ENCODE measurements at places on chromosomes 3 and 15.

GRCh38 chr3:179991883-179992282 lies 44.9 kb downstream of the PEX5L start:
- no peak for DNase-seq

DNA sequence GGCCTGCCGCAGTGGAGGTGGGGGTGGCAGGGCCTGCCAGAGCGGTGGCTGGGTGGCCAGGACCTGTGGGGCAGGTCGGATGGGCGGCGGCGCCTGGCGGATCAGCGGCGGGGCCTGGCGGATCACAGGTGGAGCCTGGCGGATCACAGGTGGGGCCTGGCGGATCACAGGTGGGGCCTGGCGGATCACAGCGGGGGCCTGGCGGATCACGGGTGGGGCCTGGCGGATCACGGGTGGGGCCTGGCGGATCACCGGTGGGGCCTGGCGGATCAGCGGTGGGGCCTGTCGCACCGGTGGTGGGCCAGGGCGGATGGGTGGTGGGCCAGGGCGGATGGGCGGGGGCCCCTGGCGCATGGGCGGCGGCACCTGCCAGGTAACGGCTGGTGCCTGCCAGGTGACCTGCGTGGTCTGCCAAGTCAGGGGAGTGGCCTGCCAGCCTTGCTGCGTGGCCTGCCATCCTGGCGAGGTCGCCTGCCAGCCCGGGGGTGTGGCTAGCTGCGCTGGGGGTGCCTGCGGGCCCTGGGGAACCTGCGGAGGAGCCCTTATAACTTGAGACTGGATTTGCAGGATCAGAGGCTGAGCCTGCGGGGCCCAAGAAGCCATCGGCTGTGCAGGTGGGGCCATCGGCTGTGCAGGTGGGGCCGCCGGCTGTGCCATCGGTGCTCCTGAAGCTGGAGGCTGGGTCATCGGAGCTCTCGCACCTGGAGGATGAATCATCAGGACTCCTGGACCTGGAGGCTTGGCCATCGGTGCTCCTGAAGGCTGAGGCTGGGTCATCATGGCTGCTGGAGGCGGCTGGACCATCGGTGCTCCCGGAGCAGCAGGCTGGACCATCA lies 1.3 kb downstream of the MAGEL2 start:
- DNase-seq, result no peak

GRCh38 chr15:64521201-64521600 lies 60.8 kb downstream of the ZNF609 start:
- DNase-seq, result no peak

- DNase-seq, result no peak
Measured at GRCh38 chr3:158103081-158103886, 2.9 kb downstream of the SHOX2 start.

- DNase-seq, result no peak
Measured at GRCh38 chr15:72338617-72339321, 18.8 kb upstream of the CELF6 start.

GRCh38 chr3:135125171-135125801 lies 330.2 kb downstream of the EPHB1 start:
- DNase-seq, result no peak

GRCh38 chr15:40959331-40960141 lies 6.3 kb downstream of the CHAC1 start:
- no peak for DNase-seq

- no peak for DNase-seq
Measured at GRCh38 chr15:32028921-32029320, 1.4 kb upstream of the CHRNA7 start.

GRCh38 chr15:68313501-68314410 lies 36.2 kb downstream of the FEM1B start:
- no peak for DNase-seq

DNA sequence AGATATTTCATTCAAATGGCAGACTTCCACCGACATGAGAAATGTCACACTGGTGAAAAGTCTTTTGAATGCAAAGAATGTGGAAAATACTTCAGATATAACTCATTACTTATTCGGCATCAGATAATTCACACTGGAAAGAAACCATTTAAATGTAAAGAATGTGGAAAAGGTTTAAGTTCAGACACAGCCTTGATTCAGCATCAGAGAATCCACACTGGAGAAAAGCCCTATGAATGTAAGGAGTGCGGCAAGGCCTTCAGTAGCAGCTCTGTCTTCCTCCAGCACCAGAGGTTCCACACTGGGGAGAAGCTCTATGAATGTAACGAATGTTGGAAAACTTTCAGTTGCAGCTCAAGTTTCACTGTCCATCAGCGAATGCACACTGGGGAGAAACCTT lies 8.6 kb upstream of the ZNF621 start:
- DNase-seq, result no peak

DNA sequence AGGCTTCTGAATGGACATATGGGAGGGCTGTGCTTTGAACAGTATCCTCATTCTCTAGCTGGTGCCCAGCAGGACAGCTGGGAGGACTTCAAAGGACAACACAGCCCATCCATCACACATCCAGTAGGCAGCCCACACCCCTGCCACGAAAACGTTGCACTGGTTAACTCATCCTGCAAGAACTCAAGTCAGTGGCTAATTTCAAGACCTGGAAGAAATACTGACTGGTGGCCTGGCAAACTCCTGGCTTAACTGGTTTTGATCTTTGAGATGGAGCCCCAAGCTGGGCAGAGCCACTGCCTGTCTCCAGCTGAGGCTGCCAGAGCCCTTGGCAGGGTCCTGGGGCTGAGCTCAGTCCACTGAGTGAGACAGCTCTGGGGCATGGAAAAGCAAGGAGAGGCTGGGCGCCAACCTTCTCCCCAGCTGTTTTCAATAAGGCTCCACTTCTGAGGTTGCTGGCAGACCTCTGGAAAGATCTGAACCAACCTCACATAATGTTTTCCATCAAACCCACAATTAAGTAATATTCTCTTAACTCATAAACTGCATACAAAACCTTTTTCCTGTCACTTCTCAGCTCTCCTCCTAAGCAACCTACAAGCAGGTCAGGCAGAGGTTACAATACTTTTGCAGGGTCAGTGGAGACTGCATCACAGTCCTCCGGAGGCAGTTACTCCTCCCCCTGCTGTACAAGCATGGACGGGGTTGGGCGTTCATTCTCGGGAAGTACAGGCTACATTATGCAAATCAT lies 110.3 kb downstream of the MYLK start:
- DNase-seq, result no peak

DNA sequence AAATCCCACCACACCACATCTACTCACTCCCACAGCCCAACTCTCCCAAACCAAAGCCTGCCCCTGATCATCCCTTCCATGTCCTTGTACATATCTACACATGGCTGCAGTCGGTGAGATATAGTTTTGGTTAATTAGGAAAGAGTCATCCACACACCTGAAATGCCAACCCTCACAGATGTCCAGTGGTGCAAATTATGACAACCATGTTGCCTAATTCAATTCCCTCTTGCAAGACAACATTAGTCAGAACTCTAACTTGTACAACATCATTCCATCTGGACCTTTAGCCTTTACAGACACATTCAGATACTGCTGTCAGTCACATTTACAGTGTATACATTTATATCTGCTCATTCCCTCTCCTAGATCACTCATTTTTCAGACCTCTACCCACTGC lies 41.2 kb downstream of the TUBGCP4 start:
- no peak for DNase-seq

GRCh38 chr3:134291319-134292254 lies 40.9 kb upstream of the RYK start:
- no peak for DNase-seq

DNA sequence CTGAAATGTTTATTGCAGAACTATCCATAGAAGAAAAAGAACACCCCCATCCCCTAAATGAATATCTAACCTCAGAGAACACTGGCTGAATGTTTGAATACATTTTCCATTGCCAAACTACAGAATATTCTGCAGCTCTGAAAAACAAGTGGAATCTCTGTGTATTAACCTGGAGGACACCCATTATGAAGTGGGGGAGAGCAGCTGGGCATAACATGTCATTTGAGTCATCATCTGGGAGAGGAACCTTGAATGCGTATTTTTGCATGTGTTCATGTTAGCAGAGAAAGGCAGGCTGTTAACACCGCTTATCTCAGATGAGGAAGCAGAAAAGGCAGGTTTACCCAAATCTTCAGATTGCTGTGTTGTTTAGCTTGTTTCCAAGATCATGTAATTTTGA lies 31.5 kb downstream of the ESYT3 start:
- DNase-seq, result no peak

GRCh38 chr3:163916596-163917560 lies 1161.4 kb downstream of the SI start:
- no peak for DNase-seq

DNA sequence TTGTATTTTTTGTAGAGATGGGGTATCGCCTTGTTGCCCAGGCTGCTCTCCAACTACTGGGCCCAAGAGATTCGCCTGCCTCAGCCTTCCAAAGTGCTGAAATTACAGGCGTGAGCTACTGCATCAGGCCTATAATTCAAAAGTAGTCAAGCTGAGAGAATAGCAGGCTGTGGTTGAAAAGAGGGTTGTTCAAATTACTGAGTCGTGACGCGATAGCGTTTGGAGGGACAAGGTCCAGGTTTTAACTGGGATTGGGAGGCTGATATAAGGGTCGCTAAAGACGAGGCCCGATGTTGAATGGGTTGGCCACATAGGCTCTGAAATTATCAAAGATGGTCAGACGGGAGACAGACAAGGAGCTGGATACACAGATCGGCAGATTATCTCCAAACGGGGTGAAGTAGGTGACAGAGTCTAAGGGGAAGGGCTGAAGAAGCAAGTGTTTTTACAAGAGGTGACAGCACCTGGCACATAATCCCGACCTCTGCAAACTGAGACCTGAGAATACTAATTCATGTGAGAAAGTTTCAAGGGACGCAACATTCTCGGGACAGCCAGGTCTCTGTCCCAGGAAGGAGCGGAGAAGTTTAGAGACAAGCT lies 759 bp upstream of the ARID3B start:
- no peak for DNase-seq

Measured in stimulated activated CD8-positive, alpha-beta memory T cell treated with anti-CD3 and anti-CD28 coated beads, Interleukin-12 subunit alpha, Interleukin-12 subunit beta, amount 100 ng/mL, for 1 hour (primary cell).